Left ventricle myocardium inferior (tissue), 1 donor: ENCODE measurements at places on chromosomes 2 and 18. TPM values are rescaled to one million over a fixed set of nuclear protein-coding genes. Genes with fewer than 3 reads are reported as not detected.

TFCP2L1 gene
- 0.14 TPM for total RNA-seq

KYNU gene
- total RNA-seq = 1.0 TPM

NT5DC4 gene
- not detected for total RNA-seq

GRCh38 chr18:3263132-3263700 is 1.3 kb downstream of the MYL12B start:
- no peak for DNase-seq
- H3K27ac ChIP-seq = peak overlapping the region; percentile 99
- no peaks in the 10 kb centered on the region for H3K27me3 ChIP-seq
- H3K4me3 ChIP-seq = peak overlapping the region; percentile 96
- peaks cover 7% of the 10 kb centered on the region for H3K36me3 ChIP-seq
- H3K4me1 ChIP-seq = peaks cover 97% of the 10 kb centered on the region

DNA sequence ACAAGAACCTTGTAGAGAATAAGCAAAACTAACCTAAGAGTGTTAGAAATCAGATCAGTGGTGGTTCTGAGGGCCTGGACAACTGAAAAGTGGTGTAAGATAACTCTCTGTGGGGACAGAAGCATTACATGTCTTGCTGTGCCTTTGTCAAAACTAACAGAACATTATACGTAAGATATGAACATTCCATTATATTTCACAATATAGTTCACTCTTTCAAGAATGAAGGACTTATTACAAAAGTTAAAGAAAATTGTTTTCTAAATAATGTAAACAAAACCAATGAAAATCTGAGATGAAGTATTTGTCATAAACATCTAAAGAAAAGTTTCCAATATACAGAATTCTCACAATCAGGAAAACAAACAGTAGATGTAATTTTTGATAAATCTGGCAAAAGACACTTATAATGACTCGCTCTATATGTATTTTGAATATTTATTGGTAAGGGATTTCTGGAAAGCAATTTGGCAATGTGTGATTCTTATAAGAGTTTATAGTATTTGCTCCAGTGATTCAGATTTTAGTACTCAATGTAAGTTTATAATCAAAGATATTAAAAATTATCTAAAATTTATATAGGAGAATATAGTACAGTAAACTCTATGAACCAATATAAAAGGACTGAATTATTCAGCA is 258.4 kb downstream of the CD226 start:
- H3K4me1 ChIP-seq = peaks cover 5% of the 10 kb centered on the region
- no peak overlapping the region for H3K4me3 ChIP-seq
- no peak for DNase-seq
- H3K36me3 ChIP-seq = no peaks in the 10 kb centered on the region
- H3K27ac ChIP-seq = no peak overlapping the region
